ENCODE measurements at places on chromosomes 2 and 18.

DNA sequence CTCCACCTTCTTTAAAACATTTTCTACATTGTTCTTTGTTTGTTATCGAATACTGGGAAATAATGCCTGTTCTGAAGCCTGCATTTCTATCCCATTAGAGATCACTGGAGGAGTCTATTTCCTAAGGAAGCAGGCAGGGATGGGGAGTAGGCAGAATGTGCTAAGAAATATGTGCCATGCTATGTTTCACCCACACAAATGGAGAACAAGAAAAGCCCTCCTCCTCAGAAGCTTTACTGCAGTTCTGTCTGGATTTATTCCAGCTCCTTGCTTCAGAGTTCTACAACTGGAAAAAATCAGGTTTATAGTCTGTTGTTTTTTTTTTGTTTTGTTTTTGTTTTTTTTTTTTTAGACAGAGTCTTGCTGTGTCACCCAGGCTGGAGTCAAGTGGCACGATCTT, 825.1 kb downstream of the SLC4A3 start:
- DNase-seq, result no peak

DNA sequence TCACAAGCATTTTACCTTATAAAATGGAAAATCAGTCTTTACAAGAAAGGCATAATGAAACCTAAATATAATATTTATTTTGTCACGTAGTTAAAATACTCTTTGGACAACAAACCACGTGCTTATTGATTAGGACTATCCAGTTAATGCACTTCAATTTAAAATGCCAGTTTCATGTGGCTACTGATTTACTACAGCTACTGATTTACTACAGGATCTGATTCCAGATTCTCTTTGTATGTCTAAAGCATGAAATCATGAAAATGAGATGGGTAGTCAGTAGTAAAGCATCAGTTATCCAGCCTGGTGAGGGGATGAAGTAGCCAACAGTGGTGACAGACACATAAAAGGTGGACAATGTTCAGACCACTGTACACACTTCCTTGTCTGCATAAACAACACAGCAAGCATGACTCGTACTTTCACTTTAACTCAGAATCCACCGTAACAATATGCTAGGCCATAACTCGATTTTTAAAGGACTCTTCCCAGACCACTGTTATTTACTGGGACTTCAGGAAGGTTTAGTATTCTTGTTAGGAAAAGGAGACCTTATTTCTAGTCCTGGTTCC, 24.9 kb downstream of the ACAA2 start:
- DNase-seq, result no peak

GRCh38 chr2:217184242-217184641, 324.4 kb upstream of the TNP1 start:
- no peak for DNase-seq

DNA sequence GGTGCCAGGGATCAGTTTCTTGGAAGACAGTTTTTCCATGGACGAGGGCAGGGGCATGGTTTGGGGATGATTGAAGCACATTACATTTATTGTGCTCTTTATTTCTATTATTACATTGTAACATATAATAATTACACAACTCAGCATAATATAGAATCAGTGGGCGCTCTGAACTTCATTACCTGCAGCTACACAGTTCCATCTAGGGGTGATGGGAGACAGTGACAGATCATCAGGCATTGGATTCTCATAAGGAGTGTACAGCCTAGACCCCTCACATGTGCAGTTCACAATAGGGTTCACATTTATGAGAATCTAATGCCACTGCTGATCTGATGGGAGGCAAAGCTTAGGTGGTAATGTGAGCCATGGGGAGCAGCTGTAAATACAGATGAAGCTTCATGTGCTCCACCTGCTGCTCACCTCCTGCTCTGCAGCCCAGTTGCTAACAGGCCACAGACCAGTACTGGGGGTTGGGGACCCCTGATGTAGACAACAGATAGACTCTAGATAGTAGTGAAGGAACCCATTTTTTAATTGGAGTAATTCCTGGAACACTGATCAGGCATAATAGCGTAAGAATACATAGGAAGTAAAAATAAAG, 41.5 kb upstream of the MC4R start:
- DNase-seq, result peak; percentile 41

DNA sequence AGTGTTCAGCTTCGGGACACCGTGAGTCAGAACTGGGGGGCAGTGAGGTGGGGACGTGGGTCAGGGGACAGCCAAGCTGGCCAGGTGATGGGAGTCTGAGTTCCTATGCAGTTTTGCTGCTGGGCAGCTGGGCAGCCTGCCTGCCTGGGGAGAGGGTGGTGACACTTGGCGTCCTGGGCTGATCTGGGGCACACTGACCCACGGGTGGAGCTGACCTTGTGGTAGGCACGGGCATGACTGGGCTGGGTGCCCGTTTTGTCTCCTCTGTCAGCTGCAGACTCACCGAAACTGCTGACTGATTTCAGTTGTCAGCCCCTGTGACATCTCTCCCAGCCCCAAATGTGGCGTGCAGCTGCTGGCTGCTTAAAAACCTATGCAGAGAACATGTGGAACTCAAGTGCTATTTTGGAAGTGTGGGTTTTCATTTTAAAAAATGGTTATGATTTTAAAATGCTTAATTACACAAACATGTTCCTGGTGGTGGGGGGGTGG, 32.6 kb upstream of the E2F6 start:
- peak; percentile 36 for DNase-seq

DNA sequence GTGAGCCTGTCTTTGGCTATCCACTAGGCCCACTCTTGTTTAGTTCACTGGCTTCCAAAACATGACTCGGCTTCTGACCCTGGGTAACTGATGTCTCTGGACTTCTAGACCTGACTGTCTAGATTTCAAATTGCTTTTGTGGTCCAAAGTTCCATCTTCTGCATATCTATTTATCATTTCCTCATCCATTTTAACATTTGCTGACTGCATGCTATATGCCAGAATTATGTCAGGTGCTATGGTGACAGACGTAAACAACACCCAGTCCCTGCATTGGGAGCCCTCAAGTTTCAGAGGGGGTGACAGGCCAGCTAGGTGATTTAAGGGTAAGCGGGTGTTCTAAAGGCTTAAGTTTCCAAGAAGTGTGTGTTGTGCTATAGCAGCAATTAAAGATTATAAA, 140.9 kb downstream of the PIEZO2 start:
- no peak for DNase-seq

DNA sequence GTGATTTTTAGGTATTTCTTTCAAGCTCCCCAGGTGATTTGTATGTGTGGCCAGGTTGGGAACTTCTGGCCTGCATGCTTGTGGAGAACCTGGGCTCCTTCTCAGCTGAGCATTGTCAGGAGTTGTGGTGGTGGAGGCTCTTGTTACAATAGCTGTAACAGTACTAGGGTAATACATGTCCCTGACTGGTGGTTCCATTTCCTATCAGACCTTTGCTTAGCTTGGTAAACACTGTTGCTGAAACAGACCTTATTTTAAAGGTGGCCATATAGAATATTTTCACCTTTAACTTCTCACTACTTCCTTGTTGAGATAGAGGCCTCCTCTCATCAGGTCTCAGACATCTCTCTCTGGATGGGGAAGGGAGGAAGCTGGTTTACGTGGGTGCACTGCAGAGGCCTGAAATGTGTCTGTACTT, 79.2 kb downstream of the SETBP1 start:
- DNase-seq, result no peak

- no peak for DNase-seq
Measured at GRCh38 chr18:11500153-11501122, 109.0 kb upstream of the SLC35G4 start.

- no peak for DNase-seq
Measured at GRCh38 chr2:199946836-199947235, 8.5 kb downstream of the TYW5 start.

GRCh38 chr18:35121531-35121930, 80.3 kb downstream of the MAPRE2 start:
- no peak for DNase-seq

DNA sequence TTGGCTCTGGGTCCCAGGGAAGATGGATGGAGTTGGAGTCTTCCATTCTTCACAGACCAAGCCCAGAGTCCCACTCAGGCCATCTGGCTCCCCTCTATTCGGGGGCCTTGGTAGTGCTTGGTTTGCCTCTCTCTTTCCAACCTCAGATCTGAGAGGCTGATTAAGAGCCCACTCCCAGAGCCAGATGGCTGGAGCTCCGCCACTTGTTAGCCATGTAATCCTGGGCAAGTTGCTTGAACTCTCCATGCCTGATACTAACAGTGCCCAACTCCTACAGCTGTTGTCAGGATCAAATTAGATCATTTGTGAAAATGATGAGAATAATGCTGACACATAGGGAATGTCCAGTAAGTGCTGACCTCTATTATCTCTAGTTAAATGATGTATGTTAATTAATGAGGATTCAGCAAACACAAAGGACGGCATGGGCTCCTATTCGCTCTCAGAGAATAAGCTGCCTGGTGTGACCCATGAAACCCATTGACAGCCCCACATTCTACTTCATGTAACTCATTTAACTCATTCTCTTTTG, 46.6 kb upstream of the SLC14A1 start:
- DNase-seq, result no peak

DNA sequence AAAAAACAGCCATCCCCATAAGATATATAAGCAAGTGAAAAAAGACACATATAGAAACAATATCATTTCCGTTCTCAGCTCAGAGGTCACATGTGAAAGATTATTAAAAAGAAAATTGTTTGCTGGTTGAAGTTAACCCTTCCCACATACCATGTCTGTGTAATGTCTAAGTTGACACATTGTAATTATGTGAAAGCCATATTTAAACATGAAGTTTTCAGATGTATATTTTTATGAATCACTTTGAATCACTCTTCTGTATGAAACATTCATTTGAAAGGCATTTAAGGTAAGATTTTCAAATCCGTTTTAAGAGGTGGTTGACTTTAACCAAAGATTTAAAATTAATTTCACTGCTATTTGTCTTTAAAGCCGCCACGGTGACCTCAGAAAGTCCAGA, 441.9 kb downstream of the RND3 start:
- no peak for DNase-seq

- no peak for DNase-seq
Measured at GRCh38 chr2:224098481-224099230, 59.6 kb upstream of the SERPINE2 start.

GRCh38 chr18:37565977-37566478, 430 bp upstream of the CELF4 start:
- DNase-seq, result peak; percentile 86

- DNase-seq, result peak; percentile 23
Measured at GRCh38 chr2:101151859-101152271, 683 bp upstream of the TBC1D8 start.

DNA sequence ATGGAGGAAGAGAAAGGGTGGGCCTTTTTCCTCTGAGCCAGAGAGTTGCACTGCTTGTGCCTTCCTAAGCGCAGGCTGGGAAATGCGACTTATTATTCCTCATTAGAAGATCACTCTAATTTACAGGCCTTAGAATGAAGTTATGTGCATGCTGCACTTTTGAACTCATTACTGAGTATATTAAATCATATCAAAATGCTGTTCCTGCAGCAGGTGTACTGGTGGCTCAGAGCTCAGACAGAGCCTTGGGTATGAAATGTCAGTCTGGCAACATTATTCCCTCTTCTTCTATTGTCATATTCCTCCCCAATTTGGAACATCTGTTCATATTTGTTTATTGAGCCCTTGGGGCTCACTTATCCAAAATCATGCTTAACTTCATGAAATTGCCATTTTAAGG, 85.5 kb downstream of the ADCYAP1 start:
- DNase-seq, result no peak

DNA sequence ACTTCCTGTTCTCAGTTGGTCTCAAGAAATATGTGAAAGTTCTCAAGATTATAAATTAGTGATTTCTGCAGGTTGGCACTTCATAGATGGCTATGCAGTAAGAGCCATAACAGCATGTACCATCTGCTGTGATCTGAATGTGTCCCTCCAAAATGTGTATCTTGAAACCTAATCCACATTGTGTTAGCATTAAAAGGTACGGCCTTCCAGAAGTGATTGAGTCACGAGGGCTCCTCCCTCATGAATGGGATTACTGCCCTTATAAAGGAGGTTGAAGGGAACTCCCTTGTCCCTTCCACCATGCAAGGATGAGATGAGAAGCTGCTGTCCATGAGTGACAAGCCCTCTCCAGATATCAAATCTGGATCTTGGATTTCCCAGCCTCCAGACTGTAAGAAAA, 45.0 kb downstream of the METTL4 start:
- DNase-seq, result no peak

- peak; percentile 22 for DNase-seq
Measured at GRCh38 chr2:153770359-153770991, 101.2 kb upstream of the GALNT13 start.

DNA sequence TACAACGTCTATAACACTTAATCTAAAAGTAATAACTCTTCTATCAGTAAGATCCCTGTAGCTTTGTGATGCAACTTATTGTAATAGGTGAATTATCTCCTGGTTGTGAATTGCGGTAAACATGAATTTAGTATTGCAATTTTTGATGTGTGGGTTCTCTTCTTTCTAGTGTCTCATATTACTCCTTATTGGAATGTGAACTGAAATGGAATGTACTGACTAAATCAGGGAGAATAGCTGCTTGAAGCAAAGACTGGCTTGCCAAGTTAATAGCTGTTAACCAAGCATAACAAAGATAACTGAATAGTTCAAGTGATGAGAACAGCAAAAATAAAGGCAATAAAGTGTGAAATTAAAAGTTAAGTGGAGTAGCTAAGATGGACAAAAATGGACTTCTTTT, 60.5 kb upstream of the TFPI start:
- DNase-seq, result no peak

DNA sequence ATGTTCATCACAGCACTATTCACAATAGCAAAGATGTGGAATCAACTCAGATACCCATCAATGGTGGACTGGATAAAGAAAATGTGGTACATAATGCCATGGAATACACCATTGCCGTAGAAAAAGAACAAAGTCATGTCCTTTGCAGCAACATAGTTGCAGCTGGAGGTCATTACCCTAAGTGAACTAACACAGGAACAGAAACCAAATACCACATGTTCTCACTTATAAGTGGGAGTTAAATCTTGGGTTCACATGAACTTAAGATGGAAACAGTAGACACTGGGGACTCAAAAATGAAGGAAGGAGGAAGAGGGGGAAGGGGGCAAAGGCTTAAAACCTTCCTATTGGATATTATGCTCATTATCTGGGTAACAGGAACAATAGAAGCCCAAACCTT, 228.1 kb upstream of the RAB6C start:
- DNase-seq, result no peak

DNA sequence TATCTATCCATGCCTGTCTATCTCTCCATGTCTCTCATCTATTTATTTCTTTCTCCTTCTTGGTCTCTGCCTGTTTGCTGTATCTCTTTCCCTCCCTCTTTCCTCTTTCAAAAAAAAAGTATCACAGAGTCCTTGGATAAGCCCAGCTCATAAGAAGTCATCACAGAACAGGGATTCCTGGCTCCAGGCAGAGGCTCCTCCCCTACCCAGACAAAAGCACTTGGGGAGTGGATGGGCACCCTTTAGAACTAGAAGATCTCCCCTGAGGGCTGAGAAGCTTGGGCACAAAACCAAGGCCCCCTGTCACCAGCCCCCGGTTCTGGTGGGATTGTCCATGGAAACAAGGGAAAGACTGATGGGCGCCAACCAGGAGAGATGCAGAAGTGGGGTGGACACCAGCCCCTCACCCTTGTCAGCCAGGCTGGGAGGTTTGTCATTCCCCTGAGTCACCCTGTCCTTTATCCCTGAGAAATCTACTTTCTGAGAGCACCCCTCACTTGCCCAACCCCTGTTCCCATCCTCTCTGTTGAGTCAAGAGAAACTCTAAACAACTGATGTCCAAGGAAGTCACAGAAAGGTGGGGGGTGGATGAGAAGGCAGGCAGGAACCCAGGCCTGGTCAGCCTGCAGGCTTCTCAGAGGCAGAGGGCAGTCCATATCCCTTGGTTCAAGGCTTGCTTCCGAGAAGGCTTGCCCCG, 127.1 kb downstream of the TNS1 start:
- DNase-seq, result no peak

- DNase-seq, result peak; percentile 92
Measured at GRCh38 chr2:235577404-235578330, 83.8 kb downstream of the AGAP1 start.
